ENCODE measurements at places on chromosomes 7 and 10. TPM values are rescaled to one million over a fixed set of nuclear protein-coding genes. Genes with fewer than 3 reads are reported as not detected.

DNA sequence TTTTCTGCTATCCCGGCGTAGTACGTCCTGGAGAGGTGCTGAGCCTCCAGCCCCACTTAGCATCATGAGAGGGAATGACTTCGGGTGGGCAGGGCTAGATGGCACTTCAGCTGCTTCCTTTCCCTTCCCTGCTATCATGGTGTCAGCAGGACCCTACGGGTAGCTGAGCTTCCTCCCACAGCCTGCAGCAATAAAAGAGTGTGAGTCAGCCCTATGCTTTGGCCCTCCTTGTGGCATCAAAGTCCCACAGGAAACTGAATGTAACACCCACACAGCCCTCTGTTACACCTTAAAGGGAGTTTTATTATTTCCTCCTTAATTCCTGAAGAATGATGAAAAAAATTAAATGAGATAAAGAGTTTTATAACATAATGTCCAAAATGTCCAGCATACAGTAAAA, 458.1 kb downstream of the RPS24 start:
- DNase-seq: no peak

DNA sequence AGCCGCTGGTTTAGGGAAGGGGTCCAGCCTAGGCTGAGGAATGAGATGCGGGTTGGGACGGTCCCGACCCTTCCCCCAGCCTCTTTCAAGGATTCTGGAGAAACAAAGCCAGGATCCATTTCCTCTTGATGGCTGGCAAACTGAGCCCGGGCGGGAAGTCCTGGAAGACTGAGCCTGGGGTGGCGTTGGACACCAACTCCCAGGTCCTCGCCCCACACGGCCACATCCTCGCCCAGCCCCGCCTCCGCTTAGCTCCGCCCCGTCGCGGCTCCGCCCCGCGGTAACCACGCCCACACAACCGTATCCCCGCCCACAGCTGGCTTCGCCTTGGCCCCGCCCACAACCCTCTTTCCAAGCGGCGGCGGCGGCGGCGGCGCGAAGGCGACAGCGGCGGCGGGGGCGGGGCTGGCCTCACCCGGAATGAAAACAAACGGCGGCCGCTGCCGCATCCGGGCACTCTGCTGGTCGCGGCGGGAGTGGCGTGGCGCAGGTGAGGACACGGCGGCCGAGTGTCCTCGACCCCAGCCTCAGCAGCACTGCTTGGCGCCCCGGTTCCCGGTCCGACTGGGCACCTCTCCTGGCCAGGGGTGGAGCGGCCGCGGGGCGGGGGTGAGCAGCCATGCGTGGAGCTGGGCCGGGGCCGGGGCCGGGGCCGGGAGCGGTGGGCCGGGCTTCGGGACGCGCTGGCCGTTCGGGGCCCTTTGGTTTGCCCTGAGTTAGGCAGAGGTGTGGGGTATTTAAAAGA, at the start of gene NUB1:
TSS of gene NUB1 (plus strand) at position 456 of the 745 bp plus-strand sequence. CDS start 3,538 bp downstream, outside the sequence.
- peak; percentile 95 for DNase-seq

- no peak for DNase-seq
These were observed 35.8 kb downstream of the CAMK2B start for GRCh38 chr7:44289341-44290251.

DNA sequence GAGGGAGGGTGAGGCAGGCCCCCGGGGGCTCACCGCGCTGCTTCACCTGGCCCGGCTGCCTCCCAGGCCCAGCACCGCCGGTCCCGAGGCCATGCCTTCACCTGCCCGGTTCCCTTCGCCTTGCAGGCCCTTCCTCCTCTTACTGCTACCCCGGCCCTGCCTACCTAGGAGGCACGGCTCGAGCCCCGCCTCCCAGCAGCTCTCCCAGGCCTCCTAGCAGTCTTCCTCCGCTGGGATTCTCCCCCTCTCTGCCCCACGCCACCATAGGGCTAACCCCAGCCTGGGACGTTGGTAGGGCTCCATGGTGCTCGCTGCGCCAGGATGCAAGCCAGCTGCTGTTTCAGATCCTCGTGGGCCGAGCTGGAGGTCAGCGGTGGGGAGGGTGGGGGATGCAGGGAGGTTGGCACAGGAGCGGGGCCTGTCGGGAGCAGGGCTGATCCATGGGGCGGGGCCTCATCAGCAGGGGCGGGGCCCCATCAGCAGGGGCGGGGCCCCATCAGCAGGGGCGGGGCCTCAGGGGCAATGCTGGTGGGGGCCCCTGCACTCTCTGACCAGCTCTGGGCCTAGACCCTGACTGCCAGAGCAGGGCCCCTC, 63.3 kb downstream of the RASGEF1A start:
- no peak for DNase-seq

DNA sequence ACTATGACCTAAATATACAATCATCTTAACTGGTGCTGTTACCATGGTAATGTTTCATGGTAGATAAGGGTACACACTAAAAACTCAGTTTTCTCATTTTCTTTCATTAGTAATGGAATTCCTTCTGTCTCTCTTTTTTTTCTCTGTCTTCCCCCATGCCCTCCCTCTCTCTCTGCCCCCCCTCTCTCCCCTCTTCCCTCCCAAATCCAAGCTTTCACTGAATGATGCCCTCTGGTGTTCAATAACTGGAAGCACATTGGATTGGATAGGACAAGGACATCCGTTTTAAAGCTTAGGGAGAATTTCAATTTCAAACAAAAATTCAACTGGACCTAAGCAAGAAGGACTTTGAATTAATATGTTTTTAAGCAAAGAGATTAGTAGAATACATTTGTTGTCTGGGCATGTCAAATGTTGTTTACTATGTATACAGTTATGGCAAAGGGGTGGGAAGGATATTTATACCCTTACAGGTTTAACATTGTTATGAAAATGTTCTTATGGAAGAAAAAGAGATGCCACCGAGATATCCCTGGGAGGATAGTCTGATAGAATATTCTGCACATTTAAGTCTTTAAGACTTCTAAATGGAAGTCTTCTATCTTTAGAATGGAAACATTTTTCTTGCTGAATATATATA, 6.1 kb downstream of the CHRM2 start:
- no peak for DNase-seq

DNA sequence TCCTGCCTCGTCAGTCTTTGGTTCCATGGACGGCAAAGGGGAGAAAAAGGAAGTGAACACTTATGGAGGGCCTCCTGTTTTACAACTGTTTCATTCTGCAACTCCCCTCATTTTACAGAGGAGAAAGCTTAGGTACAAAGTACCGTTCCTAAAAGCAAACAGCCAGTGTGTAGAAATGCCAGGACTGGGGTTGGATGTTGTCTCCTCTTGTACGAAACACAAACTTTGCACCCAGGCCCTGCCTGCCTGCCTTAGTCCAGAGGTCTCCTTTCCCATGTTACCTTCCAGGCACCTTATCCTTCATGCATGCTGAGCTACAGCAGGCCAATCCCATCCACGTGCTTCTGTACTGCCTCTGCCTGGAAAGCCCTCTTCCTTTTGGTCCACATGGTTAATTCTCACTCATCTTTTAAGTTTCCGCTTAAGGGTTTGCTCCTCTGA, 86.0 kb downstream of the ICA1 start:
- DNase-seq: no peak

GRCh38 chr7:102425639-102426267, 7.6 kb upstream of the ORAI2 start:
- peak; percentile 91 for DNase-seq

DNA sequence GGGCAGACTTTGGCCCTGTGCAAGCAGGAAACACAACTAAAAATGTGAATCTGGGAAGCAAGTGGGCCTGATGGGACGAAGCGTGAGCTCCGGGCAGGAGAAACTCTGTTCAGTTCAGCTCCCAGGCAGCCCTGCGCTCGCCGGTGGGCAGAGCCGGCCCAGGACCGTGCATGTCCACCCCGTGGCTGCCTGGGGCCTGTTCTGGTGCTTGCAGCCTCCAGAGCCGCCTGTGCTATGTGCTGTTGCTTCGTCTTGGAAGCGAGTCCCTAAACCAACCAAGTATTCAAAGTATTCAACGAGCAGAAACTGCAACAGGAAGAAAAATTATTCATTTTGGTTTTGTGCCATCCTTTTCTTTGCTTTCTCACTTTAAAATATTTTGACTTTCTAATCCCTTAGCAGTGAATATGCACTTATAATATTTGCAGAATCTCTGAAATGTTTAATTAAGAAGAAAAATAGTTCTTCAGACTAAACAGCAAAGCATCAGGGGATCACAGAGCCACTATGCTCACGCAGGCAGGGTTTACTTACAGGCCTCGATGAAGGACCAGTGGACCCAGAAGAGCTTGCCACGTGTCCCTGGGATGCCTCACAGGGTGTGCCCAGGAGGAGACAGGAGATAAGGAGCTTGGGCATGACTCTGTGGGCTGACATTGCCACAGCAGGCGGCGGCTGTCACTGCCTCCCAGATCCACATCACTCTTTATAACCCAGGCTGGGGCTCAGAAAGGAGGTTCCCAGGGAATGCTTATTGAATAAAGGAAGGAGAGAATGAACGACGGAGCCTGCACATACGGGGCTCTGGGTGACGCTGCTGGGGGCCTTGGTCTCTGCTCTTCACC, 45.6 kb downstream of the VIPR2 start:
- DNase-seq: no peak

GRCh38 chr7:108525327-108525984, 479 bp downstream of the PNPLA8 start:
- no peak for DNase-seq

GRCh38 chr10:49382826-49383225, 13.1 kb downstream of the DRGX start:
- DNase-seq: no peak

GRCh38 chr7:136687693-136688322, 180.6 kb upstream of the CHRM2 start:
- DNase-seq: no peak

DNA sequence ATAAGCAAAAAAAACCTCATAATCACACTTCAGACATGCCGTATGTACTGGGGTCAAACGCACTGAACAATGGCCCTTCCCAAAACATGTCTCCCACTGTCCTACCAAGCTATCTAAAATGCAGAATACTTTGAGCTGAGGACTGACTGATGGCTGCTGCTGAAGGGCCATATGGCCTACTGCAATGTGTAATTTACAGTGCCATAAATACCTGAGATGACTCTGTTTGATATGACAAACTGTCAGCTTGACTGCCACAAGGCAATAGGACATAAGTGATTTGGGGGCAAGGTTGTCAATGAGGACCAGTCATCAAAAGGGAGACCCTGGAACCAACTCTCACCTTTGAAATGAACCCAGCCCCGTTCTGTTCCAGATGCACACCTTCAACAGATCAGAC, 187.4 kb upstream of the FRMD4A start:
- no peak for DNase-seq

GRCh38 chr10:60444494-60445064, 54.9 kb upstream of the ANK3 start:
- no peak for DNase-seq

- DNase-seq: no peak
These were observed 145.4 kb upstream of the FAM171A1 start for GRCh38 chr10:15516256-15517085.

- DNase-seq: no peak
These were observed 96.5 kb downstream of the OTUD1 start for GRCh38 chr10:23535381-23535780.

DNA sequence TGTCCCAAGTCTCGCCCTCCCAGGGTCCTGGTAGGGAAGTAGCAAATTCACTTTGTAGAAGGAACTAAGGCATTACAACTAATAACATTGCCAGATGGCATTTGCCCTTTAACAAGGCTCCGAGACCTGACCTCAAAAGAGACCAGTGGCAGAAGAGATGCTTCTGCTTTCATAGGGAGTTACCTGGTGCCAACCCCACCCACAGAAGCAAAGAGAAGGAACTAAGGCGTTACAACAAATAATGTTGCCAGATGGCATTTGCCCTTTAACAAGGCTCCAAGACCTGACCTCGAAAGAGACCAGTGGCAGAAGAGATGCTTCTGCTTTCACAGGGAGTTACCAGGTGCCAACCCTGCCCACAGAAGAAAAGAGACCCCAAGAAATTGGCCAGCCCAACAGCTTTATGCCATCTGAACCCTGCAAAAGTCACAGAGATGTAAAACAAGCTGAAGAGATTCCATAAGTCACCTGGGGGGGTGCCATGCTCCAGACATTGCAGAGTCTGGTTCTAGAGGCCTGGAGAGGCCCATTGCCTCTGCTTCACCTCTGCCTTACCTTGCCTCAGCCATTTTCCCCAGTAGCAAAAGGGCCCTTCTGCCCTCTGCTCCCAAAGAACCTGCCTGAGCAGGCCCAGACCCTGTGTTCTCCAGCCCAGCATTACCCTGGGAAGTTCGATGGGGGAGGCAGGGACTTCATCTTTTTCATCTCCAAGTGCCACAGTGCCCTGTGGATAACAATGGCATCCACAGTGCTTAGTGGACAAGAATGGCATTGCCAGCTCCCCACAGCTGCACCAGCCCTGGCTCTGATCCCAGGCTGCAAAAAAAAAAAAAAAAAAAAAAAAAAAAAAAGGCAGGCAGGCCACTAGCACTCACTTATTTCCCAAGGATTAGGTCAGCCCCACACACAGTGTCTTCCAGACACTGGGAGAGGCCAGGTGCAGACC, 179.5 kb upstream of the PLXNA4 start:
- no peak for DNase-seq

DNA sequence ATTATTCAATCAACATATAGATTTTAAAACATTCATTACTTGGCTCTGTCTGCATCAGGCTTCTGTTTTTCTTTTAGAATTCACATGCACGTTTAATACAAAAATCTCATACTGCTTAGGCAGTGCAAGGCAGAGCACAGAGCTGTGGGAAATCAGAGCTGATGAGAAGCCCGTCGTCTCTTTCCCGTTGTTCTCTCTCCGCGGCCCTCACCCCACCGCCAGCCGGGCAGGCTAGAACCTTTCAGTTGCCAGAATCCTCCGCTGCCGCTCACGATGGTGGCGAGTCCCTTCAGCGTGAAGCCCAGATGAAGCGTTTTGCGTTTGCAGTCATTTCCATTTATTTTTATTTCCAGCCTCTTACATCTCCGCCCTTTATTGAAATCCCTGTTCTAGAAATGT, 648.2 kb downstream of the SDK1 start:
- DNase-seq: no peak

- no peak for DNase-seq
These were observed 165.9 kb downstream of the PLXNA4 start for GRCh38 chr7:132410385-132410784.

DNA sequence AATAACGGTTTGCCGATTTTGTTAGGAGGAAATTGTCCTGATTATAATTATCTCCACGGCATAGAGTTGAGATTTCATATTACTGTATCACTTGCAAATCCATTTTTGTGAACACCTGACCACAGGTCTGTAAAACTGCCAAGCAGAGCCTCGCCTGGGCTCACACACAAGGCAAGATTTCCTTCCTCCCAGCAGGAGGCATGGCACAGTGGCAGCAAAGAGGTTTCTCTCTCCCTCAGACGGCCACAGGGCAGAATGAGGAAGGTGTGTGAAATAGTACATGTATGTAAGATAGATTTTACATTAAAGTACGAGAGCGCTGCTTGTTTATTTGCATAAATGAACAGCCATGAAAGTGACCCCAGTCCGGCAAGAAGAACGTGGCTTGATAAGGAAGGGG, 130.1 kb downstream of the CELF2 start:
- no peak for DNase-seq

Gene ANXA8
- total RNA-seq: not detected

Gene ADARB2
- total RNA-seq: not detected

Gene LIPK
- total RNA-seq: not detected

Gene PTN
- total RNA-seq: not detected

Gene OR2A12
- not detected for total RNA-seq

Gene NPC1L1
- total RNA-seq: not detected

Gene ANKRD30A
- total RNA-seq: not detected

Gene EGR2
- 14.3 TPM for total RNA-seq

Gene INPP5A
- 14.8 TPM for total RNA-seq

Gene GPER1
- total RNA-seq: not detected

Gene AOC1
- not detected for total RNA-seq

Gene DLX6
- not detected for total RNA-seq

Gene ITIH5
- total RNA-seq: not detected

All from natural killer cell treated with Interleukin-12 subunit alpha and Interleukin-12 subunit beta and Interleukin-15 and Interleukin-18, amount 100 ng/mL, for 72 hours (primary cell).